Activated CD4-positive, alpha-beta T cell treated with anti-CD3 and anti-CD28 coated beads, Interleukin-2, amount 10 ng/mL, durations not matched to agents 24 days and 14 days (primary cell): ENCODE measurements at places on chromosomes 3 and 15. TPM values are rescaled to one million over a fixed set of nuclear protein-coding genes. Genes with fewer than 3 reads are reported as not detected.

Gene CYP1A1
- total RNA-seq = 0.31 and 0.42 TPM in 2 replicates

Gene SLC15A2
- 0.95 and 2.7 TPM in 2 replicates for total RNA-seq

Gene TMEM40
- total RNA-seq = not detected in 2 replicates

DNA sequence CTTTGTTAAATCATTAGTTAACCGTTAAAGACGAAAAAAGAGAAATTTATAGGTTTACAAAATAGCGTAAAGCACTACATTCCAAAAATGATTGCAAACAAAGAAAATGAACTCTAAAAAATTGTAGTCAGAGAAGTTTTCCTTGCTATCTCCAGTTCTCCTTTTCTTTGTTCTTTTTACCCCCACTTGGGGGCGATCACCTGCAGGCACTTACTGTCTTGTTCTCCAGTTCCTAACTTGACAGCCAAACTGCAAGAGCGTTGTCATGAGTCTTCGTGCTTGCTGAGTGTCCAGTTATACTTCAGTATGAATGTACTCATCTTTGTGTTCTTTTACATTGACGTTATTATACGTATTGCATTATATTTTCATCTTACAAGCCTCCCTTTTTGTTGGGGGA is 54.5 kb downstream of the CHD2 start:
- DNase-seq = no peak

GRCh38 chr3:120907659-120908029 is 361 bp upstream of the STXBP5L start:
- DNase-seq = no peak

GRCh38 chr3:54968546-54969172 is 40.8 kb upstream of the LRTM1 start:
- no peak for DNase-seq
